ENCODE measurements at places on chromosomes 1 and 21. TPM values are rescaled to one million over a fixed set of nuclear protein-coding genes. Genes with fewer than 3 reads are reported as not detected.

B3GALT2 gene
- total RNA-seq, result not detected

PGBD5 gene
- total RNA-seq, result 0.98 TPM

RIPPLY3 gene
- 0.64 TPM for total RNA-seq

- peak; percentile 93 for DNase-seq
Observed at GRCh38 chr21:34743831-34744230, 75.0 kb downstream of the CLIC6 start.

GRCh38 chr1:202274611-202275010, 67.1 kb downstream of the UBE2T start:
- DNase-seq, result peak; percentile 61

DNA sequence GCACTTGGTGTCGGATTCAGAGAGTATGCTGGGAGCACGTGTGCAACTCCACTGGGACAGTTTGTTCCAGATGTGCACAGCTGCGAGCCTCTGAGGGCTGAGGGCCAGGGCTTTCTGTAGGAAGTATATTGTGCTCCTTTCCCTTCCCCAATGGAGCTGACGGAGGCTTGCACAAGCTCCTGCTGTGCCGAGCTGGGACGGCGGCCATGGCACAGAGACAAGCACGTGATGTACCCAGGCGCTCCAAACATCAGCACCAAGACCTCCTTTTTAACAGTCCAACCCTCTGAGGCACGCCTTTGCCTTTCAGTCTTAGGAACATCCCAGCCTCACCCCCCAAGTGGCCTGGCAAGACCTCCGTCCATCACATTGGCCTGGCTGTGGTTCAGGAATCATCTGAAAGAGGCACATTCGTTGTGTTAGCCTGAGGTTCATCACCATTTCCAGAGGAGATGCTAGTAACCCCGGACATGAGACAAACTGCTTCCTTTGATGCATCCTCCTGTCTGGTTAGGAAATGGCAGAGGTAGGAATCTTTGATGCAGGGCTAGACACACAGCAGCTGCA, 339.2 kb upstream of the KAZN start:
- DNase-seq, result no peak

DNA sequence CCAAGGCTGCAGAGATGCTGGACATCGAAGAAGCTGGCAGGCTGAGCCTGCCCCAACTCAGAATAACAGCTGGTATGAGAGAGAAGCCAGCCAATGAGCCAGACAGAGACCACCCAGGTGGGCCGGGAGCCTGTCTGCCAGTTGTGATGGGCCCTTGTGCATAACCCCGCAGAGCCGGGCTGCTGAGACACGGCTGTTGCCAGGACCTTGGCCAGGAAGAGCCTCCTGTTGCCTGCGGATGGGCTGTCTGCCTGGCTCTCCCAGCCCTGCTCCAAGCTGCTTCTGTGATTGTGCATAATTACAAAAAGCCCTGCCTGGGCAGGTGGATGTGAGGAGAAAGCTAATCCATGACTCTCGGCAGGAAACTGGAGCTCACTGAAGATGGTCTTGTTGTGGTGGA, 126.5 kb downstream of the CAPN8 start:
- no peak for DNase-seq

DNA sequence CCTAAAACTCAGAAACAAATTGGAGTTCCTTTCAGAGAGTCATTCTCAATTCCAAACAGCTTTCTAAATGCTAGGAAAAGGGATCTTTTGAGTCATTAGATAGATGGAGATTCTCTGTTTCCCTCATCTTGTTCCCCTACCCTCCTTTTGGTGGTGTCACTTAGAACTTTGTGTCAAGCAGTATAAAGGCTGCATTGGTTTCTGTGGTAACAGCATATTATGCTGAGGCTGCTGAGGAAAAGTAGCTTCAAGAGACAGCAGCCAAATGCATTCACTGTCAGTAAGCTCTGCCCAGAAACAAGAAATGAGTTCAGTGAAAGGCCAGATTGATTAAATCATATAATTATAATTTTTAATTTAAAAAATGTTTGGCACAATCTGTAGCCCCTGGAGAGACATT, 144.1 kb downstream of the LRRC40 start:
- DNase-seq, result no peak

SMIM1 gene
- total RNA-seq, result not detected

LEFTY2 gene
- total RNA-seq, result not detected

DNAJC6 gene
- total RNA-seq, result 5.3 TPM

GRCh38 chr1:159090286-159091179, 14.0 kb upstream of the AIM2 start:
- peak; percentile 73 for DNase-seq

KIF14 gene
- 19.3 TPM for total RNA-seq

DNA sequence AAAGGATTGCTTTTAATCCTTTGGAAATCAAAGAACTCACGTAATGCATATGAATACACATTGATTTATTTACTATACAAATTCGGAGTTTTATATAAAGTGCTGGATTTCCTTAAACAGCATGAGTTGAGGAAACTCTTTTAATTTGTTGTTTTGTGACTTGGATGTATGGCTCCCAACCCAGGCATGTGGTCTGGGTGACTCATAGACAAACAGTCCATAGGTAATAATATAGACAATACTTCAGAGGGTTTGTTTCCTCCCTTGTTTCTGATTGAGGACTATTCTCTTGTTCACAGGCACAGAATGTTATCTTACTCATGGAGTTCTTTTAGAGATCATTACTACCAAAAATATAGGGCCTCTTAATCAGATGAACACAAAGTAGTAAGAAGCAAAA, 43.8 kb downstream of the XPR1 start:
- no peak for DNase-seq

GRCh38 chr1:234526922-234527321, 47.9 kb upstream of the TARBP1 start:
- DNase-seq, result no peak

FUBP1 gene
- 101 TPM for total RNA-seq

GNAT2 gene
- total RNA-seq, result not detected

GRCh38 chr1:44289530-44289929, 65.5 kb downstream of the ERI3 start:
- DNase-seq, result no peak

INSRR gene
- not detected for total RNA-seq

DNA sequence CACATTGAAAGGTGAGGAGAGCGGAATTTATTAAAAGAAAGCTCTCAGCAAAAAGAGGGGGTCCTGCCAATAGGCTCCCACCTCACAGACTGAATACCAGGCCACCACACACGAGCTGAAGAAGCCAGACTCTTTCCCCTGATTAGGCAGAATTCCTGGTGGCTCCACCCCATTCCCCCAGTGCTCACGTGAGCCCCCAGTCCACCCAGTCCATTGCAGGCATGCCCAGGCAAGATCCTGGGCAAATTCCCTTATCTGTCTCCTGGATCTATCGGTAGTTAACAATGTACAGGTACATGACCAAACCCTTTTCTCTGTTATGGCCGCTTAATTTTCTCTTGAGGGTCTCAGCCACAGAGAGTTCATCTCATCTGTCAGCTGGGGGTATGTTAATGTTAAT, 54.6 kb upstream of the BTG3 start:
- no peak for DNase-seq

- DNase-seq, result no peak
Observed at GRCh38 chr21:33733601-33734000, 91.3 kb downstream of the ITSN1 start.

SPRR1B gene
- not detected for total RNA-seq

MSH4 gene
- not detected for total RNA-seq

CLCA4 gene
- total RNA-seq, result not detected

- DNase-seq, result no peak
Observed at GRCh38 chr1:225942574-225942973, 1.6 kb upstream of the LEFTY2 start.

INKA2 gene
- total RNA-seq, result 2.9 TPM

SYPL2 gene
- 0.05 TPM for total RNA-seq

DNA sequence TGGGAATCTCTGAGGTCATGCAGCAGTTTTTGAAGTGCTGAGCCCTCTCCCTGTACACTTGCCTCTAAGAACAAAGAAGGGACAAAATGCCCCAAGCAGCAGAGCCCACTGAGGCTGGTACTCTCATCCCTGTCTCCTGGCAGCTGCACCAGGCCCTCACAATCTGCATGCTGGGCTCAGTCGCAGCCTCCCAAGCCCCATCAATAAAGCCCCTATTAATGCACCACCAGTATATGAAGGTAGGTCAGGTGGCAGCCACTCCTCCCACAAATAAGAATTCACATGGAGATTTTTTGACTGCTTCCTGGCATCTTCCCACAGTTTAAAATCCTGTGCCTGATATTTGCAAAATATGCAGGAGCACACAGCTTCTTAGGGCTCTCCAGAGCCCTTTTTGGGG, 181.2 kb upstream of the PALMD start:
- no peak for DNase-seq

DNA sequence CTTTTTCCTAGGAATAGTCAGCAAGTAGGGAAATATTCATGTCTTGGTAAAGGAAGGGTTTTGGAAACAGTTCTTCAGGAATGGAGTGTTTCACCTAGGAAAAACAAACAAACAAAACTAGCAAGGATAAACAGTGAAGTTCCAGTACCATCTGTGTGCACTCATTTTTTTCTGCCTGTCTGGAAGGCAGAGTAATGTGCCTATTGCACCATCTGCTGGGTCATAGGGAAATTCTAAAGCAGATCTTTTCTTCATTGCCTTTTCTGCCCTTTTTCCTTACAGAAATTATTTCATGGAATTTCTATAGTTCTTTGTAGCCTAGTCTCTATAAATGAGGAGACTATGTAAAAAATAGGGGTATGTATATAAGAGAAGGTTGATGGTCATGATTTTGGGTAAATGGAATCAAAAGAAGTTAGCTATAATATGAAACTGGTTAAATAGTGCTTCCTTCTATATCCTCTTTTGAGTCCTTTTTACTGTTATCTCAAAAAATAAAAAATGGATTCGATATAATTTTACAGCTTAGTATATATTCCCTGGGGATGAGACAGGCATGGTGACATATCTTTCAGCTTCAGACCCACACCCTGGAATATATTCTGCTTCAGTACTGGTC, 3.4 kb upstream of the HRNR start:
- DNase-seq, result peak; percentile 20

GRCh38 chr1:46203738-46204405, 738 bp downstream of the LURAP1 start:
- DNase-seq, result no peak

DNA sequence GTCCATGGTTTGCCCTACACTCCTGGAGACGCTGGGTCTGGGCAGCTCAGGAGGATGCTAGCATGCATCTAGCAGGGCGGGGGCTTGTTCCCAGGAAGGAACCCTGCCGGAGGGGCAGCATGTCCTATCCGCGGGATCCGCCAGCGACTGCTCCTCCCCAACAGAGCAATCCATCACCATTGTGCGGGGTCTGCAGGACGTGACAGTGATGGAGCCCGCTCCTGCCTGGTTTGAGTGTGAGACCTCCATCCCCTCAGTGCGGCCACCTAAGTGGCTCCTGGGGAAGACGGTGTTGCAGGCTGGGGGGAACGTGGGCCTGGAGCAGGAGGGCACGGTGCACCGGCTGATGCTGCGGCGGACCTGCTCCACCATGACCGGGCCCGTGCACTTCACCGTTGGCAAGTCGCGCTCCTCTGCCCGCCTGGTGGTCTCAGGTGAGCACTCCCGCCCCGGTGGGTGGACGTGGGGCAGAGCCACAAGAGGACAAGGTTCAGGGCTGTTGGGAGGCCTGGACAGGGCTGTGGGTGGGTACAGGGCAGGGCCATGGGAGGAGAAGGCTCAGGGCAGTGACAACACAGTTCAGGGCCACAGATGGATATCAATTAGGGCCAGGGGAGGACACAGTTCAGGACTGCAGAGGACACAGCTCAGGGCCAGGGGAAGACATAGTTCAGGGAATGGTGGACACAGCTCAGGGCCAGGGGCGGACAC, 71.3 kb downstream of the OBSCN start:
- DNase-seq, result no peak

DNA sequence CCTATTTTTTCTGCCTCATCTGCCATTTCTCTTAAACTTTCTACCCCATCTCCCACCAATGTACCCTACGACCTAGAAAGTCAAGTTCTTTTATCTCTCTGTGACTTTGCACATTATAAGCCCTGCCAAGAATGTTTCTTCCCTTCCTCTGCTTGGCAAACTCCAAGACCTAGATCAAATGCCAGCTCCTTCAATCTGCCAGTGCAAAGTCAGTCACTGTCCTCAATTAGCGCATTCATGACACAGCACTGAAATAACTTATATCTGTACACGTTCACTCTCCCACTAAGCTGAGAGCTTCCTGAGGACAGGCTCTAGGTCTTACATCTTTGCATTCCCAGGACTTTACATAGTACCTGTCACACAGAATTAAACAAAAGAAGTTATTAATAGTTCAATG, 21.4 kb upstream of the LSM10 start:
- DNase-seq, result no peak

DNM3 gene
- 3.1 TPM for total RNA-seq

PLA2G4A gene
- 10.2 TPM for total RNA-seq

LRRC71 gene
- total RNA-seq, result not detected

SH3D21 gene
- not detected for total RNA-seq

- DNase-seq, result peak; percentile 79
Observed at GRCh38 chr21:44299458-44300261, at the start of gene PFKL. Gene PFKL, plus strand, starts transcription at chr21:44300053. Its CDS starts 53 bp downstream, at chr21:44300106.

LGR6 gene
- not detected for total RNA-seq

TNFRSF4 gene
- total RNA-seq, result not detected

AQP10 gene
- total RNA-seq, result not detected

HOOK1 gene
- not detected for total RNA-seq

GRCh38 chr21:43331962-43332828, 94.7 kb downstream of the SIK1 start:
- peak; percentile 89 for DNase-seq

- no peak for DNase-seq
Observed at GRCh38 chr1:234769284-234769985, 159.5 kb upstream of the IRF2BP2 start.

- no peak for DNase-seq
Observed at GRCh38 chr1:27451343-27451742, 38.6 kb downstream of the WASF2 start.

DNA sequence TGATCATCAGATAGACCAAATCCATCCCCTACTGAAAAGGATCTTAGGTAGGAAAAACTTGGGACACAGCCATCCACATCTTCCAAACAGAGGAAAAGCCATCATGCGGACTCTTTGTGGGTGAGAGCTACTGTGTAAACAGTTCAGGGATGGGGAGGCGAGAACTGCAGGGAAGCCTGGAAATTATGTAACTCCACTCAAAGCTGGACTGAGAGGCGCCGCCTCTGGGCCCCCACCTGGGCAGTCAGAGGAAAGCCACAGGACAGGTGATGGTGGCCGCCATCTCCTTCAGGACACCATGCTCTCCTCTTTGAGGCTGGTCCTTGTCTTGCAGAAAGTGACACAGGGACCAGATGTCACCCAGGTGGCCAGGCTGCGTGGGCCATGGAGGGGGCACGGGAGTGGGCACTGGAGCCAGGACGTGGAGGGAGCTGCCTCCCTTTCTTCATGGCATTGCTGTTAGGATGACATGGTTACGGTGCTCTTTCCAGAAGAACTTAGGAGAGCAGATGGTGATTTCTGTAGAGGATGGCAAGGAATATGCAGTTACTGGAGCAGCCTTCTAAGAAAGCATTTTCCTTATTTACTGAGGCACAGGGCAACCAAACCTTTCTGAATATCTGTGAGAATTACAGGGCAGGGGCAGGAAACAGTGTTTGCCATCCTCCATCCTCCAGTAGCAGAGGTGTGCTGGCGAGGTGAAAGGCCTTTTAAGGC, 32.0 kb upstream of the TDRD10 start:
- no peak for DNase-seq

ARMH1 gene
- total RNA-seq, result 0.37 TPM
